ENCODE measurements at places on chromosomes 2 and 18.
A peak's percentile ranks its signal among the peaks of the same experiment; 100 is the strongest.

- DNase-seq = no peak
Observed at GRCh38 chr18:31603315-31603714, 11.6 kb downstream of the TTR start.

GRCh38 chr2:173090973-173091660 lies 15.5 kb downstream of the MAP3K20 start:
- no peak for DNase-seq

GRCh38 chr2:106982350-106982749 lies 96.4 kb upstream of the ST6GAL2 start:
- no peak for DNase-seq

DNA sequence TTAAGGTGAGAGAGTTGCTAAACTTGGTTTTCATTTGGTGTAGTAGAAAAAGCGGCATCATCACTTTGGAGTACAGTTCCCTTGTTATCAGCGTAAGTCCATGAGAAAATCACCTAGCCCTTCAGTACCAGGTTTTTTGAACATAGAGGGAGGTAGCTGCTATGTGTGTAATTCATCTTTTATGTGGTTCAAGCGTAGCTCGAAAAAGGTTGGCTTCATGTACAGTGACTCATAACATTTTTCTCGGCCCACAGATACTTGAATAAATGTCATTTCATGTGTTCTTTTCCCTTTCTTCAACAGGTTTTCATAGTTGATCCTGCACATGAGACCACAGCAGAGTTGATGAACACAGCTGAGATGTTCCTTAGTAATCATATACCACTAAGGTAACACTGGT lies 43.6 kb downstream of the UGGT1 start:
- DNase-seq = no peak

DNA sequence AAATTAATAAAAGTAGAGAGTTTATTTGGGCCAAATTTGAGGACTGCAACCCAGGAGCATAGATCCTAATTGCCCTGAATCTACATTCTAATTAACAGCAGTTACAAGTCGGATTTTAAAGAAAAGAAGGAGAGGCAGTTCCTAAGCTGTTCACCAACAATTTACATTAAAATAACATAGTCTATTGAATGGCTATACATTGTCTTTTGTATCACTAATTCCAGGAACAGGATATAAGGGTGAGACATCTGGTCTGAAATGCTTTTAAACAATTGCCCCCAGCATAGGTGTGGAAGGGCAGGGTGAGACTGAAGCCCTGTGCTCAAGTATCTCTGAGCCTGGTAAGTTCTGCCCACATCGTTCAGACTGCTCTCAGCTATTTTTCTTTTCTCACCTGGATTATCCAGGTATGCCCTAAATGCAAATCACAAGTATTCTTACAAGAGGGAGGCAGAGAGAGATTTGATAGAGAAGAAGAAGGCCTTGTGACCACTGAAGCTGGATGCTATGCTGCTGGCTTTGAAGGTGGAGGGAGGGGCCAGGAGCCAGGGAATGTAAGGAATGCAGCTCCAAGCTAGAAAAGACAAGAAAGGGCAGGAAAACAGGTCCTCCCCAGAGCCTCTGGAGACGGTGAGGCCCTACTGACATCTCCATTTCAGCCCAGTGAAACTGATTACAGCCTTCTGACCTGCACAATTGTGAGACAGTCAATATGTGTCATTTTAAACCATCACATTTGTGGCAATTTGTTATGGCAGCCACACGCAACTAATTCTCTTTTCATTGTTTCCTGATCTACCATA lies 189.4 kb upstream of the ARL4C start:
- DNase-seq = no peak

- DNase-seq = no peak
Observed at GRCh38 chr2:104660991-104661390, 192.9 kb upstream of the POU3F3 start.

DNA sequence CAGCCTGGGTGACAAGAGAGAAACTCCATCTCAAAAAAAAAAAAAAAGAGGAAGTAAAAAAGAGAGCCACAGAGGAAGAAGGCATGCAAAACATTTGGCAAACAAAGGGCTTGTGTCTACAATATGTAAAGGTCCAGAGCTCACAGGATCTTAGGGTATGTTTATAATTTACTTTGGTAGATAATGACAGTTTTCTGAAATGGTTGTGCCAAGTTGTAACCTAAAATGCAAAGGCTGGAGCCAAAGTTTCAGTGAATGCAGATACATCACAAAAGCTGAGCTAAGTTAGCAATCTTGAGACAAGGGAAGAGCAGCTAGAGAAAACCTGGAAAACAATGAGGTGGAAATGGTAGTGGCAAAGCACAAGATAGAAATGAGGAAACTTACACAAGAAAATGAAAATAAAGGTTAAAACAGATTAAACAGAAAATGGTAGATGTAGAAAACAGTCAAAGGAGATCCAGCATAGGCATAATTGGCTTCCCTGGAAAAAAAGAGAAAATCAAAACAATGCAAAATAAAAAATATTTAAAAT lies 77.5 kb upstream of the HK2 start:
- DNase-seq = peak; percentile 73

DNA sequence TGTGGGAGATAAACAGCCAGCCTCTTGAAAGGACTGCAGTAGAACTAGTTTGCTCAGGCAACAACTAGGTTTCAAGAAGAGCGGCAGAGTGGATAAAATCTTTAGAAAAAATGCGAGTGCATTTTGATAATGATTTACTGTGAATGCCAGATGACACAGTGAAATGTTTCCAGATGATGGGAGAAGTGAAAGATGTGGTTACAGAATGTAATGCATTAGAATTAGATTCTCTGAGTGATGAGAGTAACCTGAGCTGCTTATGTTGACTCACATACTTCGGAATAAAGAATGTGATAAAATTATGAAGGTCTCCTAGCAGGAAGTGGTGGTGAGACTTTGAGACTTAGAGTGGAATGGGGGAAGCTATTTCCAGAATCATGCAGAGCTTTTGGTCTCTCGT lies 184.3 kb downstream of the GULP1 start:
- DNase-seq = no peak

- no peak for DNase-seq
Observed at GRCh38 chr2:197324801-197325200, 14.2 kb upstream of the ANKRD44 start.

Data from MV-4-11 (cell line).